ENCODE measurements at places on chromosomes 6 and 20.

DNA sequence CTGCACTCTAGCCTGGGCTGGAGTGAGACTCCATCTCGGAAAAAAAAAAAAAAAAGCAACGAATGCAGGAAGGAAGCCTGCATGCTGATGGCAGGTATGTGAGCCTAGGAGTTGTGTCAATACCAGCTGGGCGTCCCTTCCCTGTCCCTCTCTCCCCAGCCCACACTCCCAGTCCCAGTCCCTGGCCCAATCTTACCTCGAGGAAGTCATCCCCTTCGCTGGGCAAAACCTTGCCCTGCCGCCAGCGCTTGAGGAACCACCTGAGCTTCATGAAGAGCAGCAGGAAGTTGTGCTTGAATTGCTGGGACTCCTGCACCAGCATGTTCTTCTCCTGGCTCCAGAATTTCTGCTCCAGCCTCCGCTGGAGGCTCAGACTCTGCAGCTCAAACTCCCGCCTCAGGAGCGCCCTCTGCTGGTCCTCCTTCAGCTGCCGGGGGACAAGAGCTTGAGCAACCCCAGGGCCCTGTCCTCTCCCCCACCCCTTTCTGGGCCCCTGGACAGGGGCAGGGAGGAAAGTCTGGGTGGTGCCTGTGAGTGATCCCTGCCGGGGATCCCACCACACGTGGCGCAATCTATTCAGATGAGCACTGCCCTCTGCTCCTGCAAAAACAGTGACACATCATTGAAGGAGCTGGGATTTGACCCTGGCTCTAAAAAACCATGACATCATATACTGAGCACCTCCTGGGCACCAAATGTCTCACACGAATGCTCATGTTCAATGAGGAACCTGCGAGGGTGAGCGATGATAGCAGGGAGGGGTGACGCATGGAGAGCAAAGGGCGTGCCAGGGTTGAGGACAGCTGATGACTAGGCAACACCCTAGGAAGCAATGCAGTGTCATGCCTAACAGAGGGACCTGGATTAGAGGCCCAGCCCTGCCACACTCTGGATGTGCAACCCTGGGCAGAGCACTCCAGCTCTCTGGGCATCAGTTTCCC is 35.0 kb upstream of the DSN1 start:
- no peak for DNase-seq

DNA sequence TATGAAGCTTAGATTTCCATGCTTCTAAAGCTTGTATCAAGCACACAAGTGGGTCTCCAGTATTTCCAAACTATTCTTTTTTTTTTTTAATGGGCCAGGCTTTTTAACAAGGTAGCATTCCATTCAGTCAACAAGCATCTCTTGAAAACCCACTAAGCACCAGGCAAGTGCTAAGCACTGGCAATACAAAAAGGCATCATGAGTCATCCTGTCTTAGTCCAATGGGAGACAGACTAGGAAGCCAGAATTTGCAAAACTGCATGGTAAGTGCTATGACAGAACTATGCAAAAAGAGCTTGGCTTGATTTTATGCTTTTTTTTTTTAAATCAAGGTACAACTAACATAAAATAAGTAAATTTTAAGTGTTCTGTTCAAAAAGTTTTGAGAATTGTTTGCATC is 109.3 kb upstream of the DST start:
- DNase-seq = no peak

- DNase-seq = no peak
Observed at GRCh38 chr6:53829698-53830221, 35.0 kb downstream of the LRRC1 start.

- no peak for DNase-seq
Observed at GRCh38 chr20:18252597-18253451, 35.5 kb upstream of the ZNF133 start.

GRCh38 chr20:1761116-1761515 is 103.5 kb upstream of the SIRPG start:
- DNase-seq = no peak

- no peak for DNase-seq
Observed at GRCh38 chr6:110822249-110822648, 7.0 kb upstream of the CDK19 start.
